NCI-H187 (cell line): ENCODE measurements at places on chromosomes 13 and 19.

DNA sequence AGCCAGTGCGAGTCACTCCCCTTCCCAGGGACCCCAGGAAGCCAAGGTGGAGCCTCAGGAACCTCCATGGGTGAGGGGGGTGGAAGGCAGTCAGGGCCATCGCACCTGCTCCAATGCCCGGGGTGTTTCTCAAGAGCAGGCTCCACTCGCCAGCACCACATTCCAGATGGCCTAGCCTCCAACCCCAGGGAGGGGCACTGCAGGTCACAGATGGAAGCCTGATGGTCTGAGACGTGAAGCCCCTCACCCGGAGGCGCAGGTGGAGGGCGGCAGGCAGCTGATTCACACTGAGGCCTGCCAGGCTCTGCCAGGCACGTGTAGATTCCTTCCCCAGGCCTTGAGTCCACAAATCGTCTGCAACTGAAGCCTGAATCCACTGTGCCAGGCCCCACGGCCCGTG lies 23.0 kb upstream of the ISYNA1 start:
- no peak for DNase-seq

DNA sequence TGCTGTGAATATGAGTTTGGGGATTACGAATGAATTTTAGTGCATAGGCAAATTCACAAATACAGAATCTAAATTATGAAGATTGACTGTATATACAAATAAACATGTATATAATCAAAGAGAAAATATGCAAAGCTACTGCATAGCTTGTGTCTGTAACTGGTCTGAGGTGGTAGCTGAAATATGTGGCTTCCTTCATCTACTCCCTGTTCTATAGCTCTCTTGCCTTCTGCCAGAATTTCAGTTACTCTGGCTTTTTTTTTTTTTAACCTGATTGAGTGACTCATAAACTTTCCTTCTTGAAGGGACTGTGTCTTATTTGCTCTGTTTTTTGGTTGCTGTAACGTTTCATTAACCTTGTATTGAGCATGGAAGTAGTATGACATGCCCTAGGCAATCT lies 26.6 kb downstream of the DNAJC3 start:
- DNase-seq, result no peak

DNA sequence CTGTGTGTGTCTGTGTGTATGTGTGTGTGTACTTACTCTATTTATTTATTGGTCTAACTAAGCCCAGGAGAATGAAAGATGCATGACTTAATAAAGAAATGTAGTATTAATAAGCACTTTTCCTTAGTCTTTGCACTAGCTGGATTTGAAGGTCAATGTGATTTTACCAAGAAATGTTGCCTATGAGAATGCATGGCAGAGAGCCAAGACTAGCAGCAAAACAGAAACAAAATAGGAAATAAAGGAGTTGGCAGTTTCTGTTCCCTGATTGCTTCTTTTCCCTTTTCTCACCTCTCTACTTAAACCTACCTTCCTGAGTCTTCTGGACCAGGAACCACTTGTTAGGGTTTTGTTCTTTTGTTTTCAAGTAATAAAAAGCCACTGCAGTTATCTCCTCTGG lies 286.1 kb downstream of the KCTD12 start:
- no peak for DNase-seq

GRCh38 chr13:33278913-33279312 lies 6.6 kb downstream of the STARD13 start:
- no peak for DNase-seq

- no peak for DNase-seq
Measured at GRCh38 chr19:13784731-13785452, 10.4 kb upstream of the ZSWIM4 start.

- DNase-seq, result no peak
Measured at GRCh38 chr19:18612051-18612771, 459 bp upstream of the TMEM59L start.

- DNase-seq, result no peak
Measured at GRCh38 chr13:98326291-98326690, 149.2 kb upstream of the RNF113B start.

- no peak for DNase-seq
Measured at GRCh38 chr13:42876887-42877545, 95.6 kb downstream of the FAM216B start.

GRCh38 chr13:98133946-98134345 lies 8.9 kb upstream of the FARP1 start:
- no peak for DNase-seq

GRCh38 chr19:45420356-45420755 lies 3.4 kb downstream of the ERCC1 start:
- DNase-seq, result no peak

DNA sequence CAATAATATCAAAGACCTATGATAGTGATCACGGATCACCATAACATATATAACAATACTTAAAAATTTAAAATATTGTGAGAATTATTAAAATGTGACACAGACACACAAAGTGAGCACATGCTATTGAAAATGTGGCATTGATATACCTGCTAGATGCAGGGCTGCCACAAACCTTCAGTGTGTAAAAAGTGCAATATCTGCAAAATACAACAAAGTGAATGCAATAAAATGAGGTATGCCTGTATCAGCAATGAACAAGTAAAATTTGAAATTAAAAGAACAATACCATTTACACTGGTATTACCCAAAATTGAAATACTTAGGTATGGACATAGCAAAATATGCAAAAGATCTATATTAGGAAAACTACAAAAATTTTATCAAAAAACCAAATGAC lies 1217.8 kb upstream of the PCDH20 start:
- DNase-seq, result no peak

GRCh38 chr13:74449811-74450524 lies 315.8 kb upstream of the KLF12 start:
- DNase-seq, result no peak

DNA sequence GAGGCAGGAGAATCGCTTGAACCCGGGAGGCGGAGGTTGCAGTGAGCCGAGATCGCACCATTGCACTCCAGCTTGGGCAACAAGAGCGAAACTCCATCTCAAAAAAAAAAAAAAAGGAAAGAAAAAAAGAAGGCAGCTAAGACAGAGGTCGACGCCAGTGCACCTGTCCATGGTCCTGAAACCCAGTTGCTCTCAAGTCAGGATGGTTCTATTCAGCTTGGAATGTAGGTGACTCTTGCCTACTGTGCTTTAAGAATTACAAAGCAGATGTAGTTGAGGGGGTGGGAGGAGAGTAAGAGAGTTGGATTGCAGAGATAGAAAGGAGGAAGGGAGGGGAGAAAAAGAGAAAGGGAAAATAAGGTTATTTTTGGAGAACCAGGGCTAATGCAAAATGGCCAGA lies 18.7 kb downstream of the CACNG7 start:
- no peak for DNase-seq

DNA sequence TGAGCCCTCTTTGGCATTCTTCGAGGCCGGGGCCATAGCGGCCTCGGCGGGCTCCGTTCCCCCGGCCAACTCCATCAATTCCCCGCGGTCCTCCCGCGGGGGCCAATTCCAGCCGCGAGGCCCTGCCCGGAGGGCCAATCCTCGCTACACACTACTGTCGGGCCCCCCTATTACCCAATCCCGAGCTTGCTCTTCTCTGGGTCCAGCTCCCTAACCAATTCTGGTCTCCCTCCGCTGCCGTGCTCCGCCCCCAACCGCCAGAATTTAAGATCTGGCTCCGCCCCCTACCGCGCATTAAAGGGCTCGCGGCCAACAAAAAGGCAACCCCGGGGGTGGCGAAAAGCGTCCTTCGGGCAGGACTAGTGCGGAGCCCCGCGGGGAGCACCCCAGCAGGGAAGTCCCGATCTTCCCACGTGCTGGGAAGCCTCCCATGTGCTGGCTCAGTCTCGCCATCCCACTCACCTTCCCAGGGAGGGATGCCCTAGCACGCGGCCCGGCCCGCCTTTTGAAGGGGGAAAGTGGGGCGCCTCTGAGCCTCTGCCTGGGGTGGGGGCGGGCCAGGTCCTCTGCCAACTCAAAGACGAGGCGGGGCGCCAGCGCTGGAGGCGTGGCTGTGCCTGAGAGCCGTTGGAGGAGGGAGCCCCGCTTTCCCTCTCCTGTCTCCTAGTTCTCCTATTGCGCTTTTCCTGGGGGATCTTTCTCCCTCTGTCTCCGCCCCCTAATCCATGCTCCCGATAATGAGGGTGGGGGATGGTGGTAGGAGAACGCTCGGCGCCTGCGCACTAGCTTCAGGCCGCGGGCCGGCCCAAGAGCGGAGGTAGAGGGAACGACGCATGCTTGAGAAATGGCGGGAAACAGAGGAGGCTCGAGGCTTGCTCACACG lies 3.5 kb downstream of the LIPE start:
- DNase-seq, result peak; percentile 75

DNA sequence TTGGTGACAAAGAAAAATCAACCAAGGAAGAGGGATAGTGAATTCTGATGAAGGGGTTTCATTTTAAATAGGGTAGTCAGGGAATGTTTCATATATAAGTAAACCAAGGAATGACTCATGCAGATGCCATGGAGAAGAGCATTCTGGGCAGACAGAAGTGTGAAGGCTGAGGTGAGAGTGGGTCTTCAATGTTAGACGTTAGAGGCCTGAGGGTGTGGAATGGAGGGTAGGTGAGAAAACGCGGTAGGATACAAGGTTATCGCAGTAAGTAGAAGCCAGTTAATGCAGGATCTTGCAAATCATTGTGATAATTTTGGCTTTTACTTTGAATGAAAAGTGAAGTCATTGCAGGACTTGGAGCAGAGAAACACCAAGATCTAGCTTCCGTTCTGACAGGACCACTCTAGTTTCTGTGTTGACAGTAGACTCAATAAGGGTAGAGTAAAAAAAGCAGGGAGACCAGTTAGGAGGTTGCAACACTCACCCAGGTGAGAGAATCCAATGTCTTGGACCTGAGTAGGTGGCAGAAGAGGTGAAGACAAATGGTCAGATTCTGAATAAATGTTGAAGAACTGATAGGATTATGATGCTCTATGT lies 225.2 kb upstream of the TMTC4 start:
- DNase-seq, result no peak

GRCh38 chr19:49436381-49437017 lies 4.8 kb downstream of the SLC17A7 start:
- DNase-seq, result no peak

- no peak for DNase-seq
Measured at GRCh38 chr19:28118235-28118634, 1094.7 kb downstream of the UQCRFS1 start.

- DNase-seq, result peak; percentile 30
Measured at GRCh38 chr19:35352448-35353304, 5.0 kb downstream of the FFAR1 start.

DNA sequence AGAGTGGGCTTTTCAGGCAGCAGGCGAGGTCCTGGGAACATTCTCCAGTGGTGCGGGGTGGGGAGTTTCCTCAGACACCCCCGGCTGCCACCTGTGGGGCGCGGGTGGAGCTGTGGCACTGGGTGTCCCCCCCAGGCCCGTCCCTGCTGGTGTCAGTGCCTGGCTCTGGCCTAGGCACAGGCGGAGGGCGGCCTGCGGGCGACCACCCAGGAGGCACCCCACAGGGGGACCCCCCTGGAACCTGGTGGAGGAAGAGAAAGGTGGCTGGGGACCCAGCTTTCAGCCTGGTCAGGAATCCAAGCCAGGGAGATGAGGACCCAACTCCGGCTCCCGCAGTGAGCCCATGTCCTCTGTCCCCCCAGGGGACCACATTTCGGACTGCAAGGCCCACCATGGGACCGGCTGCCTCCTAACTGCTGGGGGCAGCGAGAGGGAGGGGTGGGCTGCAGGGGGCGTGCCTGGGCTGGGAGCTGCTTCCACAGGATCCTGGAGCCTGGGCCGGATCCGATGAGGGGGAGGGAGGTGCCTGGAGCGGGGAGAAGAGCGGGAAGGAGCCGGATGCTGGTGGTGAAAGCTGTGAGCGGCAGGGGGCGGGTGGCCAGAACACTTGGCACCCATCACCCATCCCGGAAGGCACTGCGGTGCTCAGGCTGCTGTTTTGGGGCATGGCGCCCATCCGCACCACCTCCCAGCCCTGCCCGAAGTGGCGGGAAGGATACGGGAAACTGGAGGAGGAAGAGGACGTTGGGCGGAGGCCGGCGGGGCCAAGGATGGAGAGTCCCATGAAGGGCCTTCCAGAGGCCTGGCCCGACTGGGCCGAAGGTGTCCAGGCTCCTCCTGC lies 5.5 kb upstream of the CTXN1 start:
- no peak for DNase-seq

DNA sequence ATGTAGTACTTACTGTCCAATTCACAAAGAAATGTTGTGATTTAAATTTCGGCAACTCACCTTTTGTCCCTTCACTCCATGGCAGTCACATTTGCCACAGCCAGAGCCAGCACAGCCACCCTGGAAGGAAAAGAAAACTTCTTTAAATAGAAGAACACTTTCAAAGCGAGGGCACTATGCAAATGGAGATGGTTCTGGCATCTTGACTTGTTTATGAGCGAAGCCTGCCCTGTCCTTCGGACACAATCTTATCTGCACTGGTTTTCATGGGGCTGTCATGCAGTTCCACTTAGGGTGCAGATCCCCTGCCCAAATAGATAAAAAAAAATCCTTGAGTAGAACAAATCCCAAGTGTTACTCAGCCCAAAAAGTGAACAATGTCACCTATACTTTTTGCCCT lies 64.3 kb downstream of the COL4A1 start:
- DNase-seq, result no peak

DNA sequence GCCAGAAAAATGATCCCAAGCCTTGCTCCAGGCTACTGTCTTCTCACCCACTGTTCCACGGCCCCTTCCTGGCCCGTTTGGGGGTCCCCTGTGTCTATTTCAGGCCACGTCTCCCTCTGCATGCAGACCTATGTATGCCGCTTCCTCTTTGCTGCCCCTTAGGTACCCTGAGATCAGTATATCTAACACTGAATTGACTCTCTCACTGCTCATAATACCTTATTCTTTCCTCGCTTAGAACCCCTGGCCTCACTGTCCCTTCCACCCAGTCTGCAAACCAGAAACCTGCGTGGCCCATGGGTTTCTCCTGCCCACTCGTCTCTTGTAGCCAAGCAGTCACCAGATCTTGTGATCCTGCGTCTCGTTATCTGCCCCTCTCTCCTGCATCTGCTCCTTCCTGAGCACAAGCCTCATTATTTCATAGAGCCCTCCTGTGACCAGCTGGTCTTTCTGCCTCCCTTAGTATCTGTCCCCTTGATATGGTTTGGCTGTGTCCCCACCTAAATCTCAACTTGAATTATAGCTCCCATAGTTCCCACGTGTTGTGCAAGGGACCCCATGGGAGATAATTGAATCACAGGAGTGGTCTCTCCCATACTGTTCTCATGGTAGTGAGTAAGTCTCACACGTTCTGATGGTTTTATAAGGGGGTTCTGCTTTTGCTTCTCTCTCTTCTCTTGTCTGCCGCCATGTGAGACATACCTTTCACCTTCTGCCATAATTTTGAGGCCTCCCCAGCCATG lies 109.0 kb upstream of the RNF113B start:
- no peak for DNase-seq

GRCh38 chr13:30255696-30256095 lies 51.7 kb downstream of the KATNAL1 start:
- no peak for DNase-seq
